Fibroblast of skin of back (primary cell): ENCODE measurements at places on chromosomes 13 and 19.
A peak's percentile ranks its signal among the peaks of the same experiment; 100 is the strongest.

- peak; percentile 31 for DNase-seq
These were observed 111.4 kb downstream of the FRY start for GRCh38 chr13:32142956-32143375.

GRCh38 chr19:1631557-1632100, 20.8 kb downstream of the TCF3 start:
- DNase-seq, result no peak

DNA sequence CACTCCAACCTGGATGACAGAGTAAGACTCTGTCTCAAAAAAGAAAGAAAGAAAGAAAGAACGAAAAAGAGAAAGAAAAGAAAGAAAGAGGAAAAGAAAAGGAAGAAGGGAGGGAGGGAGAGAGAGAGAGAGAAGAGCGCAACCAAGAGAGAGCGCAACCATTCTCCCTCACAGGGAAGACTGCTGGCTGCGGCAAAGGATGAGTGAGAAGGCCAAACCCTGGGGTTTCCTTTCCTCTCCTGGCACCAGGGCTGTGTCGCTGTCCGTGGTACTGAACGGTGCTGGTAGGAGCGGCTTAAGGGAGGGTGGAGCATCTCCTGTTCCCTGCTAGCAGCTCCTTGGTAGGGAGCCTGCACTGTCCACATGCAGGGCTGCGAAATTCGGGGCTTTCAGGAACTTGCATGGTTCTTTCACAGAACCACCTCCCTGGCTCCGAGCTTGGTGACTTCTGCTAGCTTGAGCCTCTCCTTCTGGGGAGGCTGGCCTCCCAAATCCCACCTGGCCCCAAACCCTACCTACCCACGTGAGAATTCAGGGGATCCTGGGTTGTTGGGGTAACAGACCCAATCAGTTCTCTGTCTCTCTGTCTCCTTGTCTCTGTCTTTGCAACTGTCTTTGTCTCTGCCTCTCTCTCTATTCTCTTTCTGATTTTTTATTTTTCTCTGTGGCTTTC, 51.1 kb upstream of the ZNRF4 start:
- DNase-seq, result peak; percentile 84

DNA sequence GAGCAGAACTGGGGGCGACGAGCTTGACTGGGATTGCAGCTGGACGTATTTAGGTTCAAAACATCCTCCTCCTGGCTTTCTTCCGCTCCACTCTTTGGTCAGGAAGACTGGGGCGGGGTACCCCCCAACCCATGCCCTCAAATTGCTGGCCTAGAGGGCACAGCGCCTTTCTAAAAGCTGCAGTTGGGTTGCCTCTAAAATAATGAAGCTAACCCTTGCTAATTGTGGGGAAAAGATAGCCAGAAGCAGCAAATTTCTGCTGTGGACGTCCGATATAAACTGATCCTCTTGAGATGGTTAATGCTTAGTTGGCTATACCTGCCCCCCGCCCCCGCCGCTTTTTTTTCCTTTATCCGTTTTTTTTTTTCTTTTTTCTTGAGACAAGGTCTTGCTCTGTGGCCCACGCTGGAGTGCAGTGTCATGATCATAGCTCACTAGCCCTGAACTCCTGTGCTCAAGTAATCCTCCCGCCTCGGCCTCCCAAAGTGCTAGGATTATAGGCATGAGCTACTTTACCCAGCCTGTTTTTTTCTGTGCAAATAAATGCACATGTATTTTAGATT, 754 bp upstream of the CHERP start:
- DNase-seq, result no peak

GRCh38 chr13:50080911-50081678, 65.9 kb downstream of the KCNRG start:
- peak; percentile 41 for DNase-seq

- peak; percentile 16 for DNase-seq
These were observed 13.2 kb upstream of the UQCR11 start for GRCh38 chr19:1618157-1619093.

DNA sequence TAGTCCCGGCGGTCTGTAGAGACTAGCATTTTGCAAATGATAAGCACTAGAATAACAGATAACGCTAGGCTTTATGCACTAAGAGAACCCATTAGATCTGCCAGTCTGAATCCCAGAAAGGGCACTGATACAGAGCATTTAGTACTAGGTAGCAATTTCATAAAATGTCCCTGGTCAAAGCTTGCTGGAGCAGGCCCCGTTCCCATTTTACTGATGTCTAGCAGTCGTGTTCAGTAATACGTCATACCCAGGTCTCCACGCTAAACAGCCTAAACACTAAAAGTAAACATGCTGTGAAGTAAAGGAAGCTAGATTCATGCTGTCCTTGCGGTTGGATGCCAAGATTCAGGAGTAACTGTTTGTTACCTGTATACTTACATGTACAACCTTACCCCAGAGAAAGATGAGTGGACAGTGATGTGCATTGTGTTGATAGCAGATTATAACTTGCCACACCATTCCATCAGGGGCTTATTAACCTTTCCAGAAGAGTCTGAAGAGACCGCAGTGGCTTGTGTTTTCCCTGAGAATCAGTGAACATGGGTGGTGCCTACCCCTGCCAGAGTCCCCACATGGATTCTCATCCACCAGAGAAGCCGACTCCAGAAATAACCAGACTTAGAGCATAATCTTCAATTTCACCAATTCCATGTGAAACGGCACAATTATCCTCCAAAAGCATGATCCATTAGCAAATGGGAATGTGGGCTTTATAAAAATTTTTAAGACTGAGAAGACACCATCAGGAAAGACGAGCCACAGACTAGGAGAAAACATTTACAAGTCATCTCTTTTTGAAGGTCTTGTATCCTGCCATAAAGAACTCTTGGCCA, 3.4 kb upstream of the RPS11 start:
- no peak for DNase-seq

DNA sequence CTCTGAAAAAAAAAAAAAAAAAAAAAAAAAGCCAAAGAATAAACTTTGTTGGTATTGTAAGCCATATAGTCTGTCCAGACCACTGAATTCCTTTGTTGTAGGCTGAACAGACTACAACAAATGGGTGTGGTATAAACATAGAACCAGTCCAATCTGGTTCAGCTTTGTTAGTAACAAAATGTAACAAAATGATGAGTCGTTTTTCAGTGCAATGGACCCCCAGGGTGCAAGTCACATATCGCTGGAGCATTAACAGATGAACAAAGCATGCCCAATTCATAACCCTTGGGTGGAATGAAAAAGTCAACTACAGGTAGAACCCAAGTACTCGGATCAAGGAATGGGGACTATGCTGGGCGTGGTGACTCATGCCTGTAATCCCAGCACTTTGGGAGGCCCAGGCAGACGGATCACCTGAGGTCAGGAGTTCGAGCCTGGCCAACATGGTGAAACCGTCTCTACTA, 13.6 kb upstream of the FCHO1 start:
- DNase-seq, result no peak

- no peak for DNase-seq
These were observed 33.7 kb upstream of the C13orf46 start for GRCh38 chr13:114007566-114007965.

GRCh38 chr13:95447814-95448213, 104.7 kb upstream of the CLDN10 start:
- DNase-seq, result no peak

DNA sequence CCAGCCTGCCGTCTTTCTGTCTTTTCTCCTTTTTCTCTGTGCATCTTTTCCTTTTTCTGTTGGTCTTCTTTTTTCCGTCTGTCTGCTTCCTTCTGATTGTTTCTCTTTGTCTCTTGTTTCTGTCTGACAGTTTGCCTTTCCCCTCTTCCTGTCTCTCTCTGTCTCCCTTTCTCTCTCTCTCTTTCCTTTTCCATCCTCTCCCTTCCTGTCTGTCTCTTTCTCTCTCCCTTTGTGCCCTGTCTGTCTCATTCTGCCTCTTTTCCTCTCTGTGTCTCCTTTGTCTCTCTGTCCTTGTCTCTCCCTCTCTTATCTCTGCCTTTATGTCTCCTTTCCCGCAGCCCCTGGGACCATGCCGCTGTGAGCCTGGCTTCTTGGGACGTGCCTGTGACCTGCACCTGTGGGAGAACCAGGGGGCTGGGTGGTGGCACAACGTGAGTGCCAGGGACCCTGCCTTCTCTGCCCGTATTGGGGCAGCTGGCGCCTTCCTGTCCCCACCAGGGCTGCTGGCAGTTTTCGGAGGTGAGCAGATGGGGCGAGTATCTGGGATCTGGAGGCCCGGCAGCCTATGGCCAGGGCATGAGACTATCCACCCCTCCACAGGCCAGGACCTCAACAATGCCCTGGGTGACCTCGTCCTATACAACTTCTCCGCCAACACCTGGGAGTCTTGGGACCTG, 9.4 kb downstream of the MEGF8 start:
- no peak for DNase-seq

GRCh38 chr19:10998045-10998533, 37.3 kb downstream of the SMARCA4 start:
- no peak for DNase-seq

GRCh38 chr19:13926715-13927114, 11.5 kb downstream of the PODNL1 start:
- no peak for DNase-seq

DNA sequence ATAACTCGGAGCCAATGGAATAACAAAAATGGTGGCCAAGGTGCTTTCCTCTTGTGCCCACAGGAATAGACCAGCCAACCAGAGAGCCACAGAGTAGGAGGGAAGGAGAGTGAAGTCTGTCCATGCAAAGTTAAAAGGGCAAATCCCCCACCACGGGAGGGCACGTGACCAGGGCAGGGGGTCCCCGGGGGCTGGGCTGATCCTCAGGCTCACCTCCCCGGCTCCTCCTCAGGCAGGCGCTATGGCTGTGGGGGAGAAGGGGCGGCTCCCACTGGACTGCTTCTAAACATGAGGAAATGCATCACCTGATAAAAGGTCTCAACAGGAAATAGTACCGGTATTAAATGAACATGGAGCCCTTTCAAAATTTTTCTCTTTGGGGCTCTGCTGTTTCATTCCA, 73.2 kb upstream of the SLC15A1 start:
- no peak for DNase-seq

DNA sequence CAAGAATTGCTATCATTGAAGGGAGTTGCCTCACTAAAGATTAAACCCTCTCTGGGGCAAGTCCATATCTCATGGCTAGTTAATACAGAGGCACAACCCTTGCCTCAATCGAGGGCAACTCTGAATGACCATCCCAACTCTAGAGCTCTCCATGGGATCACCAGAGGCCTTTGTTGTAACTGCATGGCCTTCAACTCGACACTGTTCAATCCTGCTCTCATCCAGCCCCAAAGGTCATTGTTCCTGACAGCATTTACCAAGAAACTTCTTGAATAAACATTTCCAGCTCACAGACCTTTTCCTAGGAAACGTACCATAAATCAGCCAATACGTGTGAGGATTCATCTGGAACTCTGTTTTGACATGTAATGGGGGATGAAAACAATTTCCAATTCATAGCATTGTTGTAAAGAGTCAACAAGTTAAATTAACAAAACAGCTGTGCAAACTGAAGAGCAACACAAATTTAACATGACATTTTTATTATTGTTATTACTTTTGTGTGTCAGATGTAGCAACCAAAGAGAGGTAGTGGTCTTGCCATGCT, 452.7 kb downstream of the SUCLA2 start:
- DNase-seq, result no peak

DNA sequence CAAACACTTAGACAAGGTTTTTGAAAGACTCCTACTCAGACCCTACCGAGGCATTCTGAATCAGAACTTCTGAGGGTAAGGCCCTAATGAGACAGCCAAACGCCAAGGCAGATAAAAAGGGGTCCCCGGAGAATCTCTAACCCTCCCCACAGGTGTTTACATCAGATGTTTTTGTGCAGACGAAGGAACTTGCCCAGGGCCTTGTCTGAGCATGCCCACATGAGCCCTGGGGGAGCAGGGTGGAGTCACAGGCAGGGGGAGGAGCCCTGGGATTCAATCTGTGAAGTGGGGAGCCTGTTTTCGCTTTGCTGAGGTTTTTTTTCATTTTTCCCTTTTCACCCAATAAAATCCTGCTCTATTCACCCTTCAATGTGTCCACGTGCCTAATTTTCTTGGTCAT, 61.6 kb upstream of the MED4 start:
- DNase-seq, result no peak

GRCh38 chr13:85709072-85709471, 90.1 kb downstream of the SLITRK6 start:
- DNase-seq, result peak; percentile 37

- DNase-seq, result no peak
These were observed 3.2 kb downstream of the KLK2 start for GRCh38 chr19:50876456-50876855.

GRCh38 chr19:13557756-13558398, 51.6 kb upstream of the CACNA1A start:
- no peak for DNase-seq

GRCh38 chr19:46611776-46612175, 10.6 kb downstream of the CALM3 start:
- DNase-seq, result no peak
